ENCODE measurements at places on chromosomes 7 and 10.

DNA sequence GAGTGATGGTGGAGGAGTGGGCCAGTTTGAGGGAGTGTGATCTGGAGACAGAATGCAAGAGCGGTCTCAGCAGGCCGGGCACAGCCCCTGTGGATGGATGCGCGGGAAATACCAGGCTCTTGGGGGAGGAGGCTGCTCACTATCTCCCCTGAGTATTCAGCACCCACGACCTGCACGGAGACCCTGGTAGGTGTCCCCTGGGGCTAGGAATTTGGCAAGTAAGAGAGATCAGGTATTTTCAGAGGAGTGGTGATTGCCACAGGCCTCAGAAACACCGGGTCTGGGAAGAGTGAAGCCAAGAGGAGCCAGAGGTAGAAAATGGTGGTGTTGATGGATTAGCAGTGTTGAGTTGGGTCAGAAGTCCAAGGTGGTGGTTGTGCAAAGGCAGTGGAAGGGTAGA lies 426.3 kb downstream of the PAXIP1 start:
- no peak for DNase-seq

GRCh38 chr10:4352414-4352961 lies 473.5 kb upstream of the AKR1E2 start:
- DNase-seq: peak; percentile 83

- DNase-seq: no peak
Measured at GRCh38 chr7:80981405-80981804, 62.6 kb upstream of the SEMA3C start.

DNA sequence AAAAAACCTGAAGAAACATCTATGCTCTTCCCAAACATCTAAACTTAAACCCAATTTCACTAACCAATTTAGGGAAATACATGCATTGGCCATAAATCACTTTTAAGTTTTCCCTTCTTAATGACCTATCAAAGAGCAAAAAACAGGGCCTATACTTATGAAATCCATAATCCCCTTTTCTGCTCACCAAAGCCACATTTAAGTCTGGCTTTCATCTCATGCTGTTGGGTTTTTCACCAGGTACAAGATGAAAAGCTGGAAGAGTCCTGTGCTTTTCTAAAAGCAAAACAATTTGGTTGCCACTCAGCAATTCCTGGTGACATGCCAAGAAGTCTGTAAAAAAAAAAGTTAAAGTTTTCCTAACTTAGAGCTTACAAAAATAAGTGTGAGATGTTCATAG lies 92.6 kb downstream of the HPSE2 start:
- no peak for DNase-seq

GRCh38 chr7:159310457-159311171 lies 165.9 kb upstream of the VIPR2 start:
- no peak for DNase-seq

Data from amniotic epithelial cell (primary cell).